ENCODE measurements at places on chromosomes 6 and 20.

GRCh38 chr6:68654134-68654533, 19.1 kb downstream of the ADGRB3 start:
- DNase-seq, result no peak

DNA sequence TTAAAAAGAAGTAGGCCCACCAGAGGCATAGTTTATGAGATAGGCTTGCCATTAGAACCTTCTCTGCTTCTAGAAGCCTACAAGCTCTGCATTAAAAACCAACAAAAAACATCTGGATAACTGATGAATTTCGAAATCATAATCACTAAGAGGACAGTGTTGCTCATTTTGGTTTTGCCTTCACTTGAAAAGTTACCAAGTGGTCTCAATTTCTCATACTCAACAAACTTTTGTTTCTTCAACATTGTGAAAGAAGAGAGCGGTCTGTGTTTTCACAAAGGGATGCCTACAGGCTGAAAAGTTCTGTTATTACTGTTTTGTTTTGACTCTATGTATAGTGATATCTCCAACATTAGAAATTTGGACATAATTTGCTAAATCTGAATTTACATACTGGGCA, 98.9 kb downstream of the PDSS2 start:
- DNase-seq, result no peak

- peak; percentile 61 for DNase-seq
These were observed 206.0 kb downstream of the CDC5L start for GRCh38 chr6:44593539-44593944.

DNA sequence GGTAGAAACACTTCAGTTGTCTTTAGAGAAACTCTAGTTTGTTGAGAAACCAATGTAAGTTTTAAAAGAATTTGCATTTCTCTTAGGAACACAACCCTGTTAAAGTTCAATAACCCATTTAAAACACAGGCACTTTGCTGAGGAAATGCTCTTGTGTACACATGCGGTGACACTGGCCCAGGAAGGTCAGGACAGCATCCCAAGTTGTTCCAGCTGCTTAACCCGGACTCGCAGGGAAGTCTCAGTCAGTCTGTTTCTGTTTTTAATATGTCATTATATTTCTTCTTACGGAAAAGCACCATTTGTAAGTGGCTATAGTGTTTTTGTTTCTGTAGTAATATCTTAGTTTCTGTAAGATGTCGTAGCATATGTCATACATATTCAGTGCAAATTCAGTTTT, 36.9 kb downstream of the RIN2 start:
- no peak for DNase-seq

DNA sequence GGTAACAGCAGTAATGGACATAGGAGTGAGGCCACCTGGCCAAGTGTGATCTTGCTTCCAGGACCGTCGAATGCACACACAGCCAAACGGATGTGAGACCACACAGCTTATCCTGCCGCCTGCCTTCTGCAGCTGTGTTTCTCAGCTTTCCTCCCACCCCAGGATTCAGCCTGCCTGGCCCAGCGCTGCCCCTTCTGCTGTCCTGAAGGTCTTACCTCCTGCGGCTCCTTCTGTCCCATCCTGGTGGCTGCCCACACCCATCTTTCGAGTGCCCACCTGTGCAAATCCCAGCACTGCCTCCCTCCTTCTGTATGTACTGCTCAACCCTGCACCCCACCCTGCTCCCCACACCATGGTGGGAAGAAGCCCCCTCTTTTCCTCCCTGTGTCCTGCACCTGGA, 49.4 kb upstream of the DACT2 start:
- no peak for DNase-seq

DNA sequence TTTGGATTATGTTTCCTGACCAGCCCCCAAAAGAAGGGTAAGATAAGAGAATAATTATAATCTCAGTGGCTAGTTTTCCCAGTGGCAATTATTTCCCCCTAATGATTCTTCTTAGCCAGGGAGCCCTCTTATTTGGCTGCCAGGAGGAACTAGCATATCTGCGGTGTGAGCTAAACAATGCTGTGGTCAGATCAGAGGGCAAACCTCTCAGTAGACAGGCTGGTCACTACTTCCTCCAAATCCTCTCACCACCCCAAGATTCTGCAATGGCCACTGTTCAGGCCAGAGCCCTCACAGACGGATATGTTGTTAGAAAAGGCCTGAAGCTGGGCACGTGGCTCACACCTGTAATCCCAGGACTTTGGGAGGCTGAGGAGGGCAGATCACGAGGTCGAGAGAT, 273.4 kb upstream of the SASH1 start:
- no peak for DNase-seq

DNA sequence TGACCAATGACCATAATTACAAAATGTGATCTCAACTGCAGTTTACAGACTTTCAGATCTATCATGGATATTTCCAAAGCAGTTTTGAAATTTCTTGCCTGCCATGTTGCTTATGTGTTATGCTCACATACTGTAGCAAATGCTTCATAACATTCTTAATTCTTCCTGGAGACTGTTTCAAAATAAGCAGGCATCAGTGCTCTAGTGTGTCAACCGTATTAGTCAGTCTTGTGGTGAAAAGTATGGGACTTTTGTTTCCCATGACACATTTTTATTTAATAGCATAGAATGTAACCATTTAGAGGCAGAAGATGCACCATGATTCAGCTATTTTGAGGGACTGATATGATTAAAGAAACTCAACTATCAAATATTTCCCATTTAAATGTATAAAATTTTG, 1.7 kb downstream of the POPDC3 start:
- DNase-seq, result no peak

DNA sequence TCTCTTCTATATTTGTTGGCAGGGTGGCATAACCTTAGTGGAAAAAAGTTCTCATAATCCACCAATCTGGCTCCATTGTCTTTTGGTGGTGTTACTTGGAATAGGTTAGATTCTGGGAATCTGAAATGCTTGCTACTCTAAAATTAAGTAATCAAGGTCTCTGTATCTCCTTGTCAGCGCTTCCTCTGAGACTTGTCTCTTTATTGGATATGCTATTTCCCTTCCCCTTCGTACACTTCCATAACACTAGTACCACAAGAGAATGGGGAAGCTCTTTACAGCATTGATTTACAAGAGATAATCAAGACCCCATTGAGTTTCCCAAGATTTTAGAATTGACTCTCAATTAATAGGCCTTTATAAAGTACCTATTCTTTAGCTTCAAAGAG, 280.2 kb downstream of the ADGB start:
- DNase-seq, result no peak

DNA sequence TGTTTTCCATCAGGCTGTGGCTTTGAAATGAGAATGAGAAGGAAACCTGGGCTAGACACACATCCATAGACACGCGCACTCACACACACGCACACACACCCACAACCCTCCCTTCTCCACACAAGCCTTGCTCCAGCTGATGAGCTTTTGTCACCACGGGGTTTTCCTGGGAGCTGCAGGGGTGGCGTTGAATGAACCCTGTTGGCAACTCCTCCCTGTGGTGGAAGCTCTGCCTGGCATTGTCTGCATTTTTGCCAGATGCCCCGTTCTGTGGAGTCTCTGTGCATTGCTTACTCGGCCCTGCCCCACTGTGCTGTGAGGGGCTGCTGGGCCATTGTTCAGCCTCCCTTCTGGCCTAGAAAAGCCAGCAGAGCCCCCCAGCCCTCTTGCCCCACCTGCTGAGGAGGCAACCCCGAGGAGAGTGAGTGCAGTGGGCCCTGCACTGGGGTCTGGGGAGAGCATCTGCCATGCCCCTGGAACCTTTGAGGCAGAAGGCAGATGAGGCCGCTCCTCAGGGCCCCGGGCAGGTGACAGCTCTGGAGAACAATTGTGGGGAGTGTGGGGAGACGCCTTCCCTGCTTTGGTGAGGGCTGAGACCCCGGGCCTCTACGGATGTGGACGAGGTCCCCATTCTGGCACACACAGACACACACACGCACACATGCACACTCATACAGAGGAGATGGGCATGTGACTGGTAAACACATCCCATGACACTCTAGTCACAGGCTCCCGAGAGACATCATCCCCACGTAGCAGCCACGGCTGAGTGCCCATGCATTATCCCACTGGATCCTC, 9.9 kb downstream of the ADIG start:
- DNase-seq, result no peak

- no peak for DNase-seq
These were observed 331.2 kb downstream of the QKI start for GRCh38 chr6:163745536-163746400.

- no peak for DNase-seq
These were observed 1.7 kb downstream of the KCNK15 start for GRCh38 chr20:44747166-44748004.

DNA sequence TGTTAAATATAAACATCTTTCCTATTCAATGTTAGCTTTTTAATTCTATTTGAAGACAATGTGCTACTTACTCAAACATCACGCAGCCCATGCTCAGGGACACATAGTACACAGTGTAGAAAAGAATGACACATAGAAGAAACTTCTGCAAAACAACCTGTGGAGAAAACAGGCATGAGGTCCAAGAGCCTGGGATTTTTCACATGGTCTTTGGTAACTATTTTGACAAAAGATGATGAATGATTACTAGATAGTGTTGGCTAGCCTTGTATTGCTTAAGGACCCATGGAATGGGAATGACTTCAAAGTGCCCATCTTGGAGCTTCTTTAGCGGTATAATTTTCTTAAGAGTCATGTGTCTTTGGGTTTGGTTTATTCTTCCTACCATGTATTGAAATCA, 15.4 kb downstream of the TMEM244 start:
- DNase-seq, result no peak

GRCh38 chr20:967796-968742, 34.0 kb downstream of the RSPO4 start:
- no peak for DNase-seq

GRCh38 chr6:89413006-89413400, 930 bp upstream of the RRAGD start:
- no peak for DNase-seq

GRCh38 chr20:40444516-40444915, 244.5 kb downstream of the MAFB start:
- DNase-seq, result no peak

DNA sequence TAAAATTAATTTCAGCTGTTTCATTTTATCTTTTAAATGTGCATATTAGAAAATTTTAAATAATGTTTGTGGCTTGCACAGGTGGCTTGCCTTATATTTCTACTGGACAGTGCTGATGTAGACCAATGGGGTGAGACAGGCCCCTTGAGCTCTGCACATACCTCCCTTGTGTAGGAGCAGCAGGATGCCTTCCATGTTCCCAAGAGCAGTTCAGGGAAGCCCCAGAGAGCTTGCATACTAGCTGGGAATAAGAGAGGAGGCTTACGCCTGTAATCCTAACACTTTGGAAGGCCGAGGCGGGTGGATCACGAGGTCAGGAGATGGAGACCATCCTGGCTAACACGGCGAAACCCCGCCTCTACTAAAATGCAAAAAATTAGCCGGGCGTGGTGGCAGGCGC, 61.4 kb downstream of the RFPL4B start:
- DNase-seq, result no peak

GRCh38 chr6:119179842-119180241, 101.4 kb upstream of the FAM184A start:
- DNase-seq, result no peak

DNA sequence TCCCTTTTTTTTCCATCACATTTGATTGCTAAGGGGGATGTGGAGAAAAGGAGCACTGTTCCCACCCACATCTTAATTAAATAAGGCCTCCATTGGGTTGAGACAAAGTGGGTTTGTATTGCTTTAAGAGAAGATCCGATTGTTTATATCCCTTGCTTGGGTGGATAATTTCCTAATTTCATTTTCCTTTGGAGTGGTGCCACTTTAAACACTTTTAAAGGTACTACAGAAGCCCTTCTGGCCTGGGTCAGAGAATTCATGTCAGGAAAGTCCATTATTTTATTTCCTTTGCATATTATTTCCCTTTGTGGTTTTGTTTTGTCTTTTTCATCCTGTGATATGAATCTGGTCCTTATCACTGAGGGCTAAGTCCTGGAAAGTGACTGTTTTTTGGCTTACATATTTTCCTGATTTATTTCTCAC, 56.9 kb downstream of the PHACTR2 start:
- DNase-seq, result no peak
